ENCODE measurements at places on chromosomes 12 and 14.

DNA sequence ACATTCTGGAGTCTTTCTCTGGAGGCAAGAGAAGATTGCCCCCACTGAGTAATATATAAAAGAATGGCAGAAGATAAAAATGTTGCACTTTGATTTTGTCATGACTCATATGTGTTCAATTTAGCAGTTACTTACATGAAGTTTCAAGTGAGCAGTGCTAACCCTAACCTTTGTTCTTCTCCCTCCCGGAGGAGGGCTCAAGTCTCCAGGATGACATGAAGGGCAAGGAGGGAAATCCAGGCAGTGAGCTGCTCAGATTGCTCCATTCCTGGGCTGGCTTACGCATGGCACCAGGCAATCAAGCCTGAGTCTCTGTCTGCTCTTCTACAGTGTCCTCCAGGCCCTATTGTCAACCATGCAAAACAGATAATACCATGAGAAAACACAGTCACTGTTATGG lies 322.3 kb downstream of the DUSP6 start:
- DNase-seq, result no peak

- DNase-seq, result no peak
Measured at GRCh38 chr14:33103966-33104365, 165.3 kb downstream of the NPAS3 start.

DNA sequence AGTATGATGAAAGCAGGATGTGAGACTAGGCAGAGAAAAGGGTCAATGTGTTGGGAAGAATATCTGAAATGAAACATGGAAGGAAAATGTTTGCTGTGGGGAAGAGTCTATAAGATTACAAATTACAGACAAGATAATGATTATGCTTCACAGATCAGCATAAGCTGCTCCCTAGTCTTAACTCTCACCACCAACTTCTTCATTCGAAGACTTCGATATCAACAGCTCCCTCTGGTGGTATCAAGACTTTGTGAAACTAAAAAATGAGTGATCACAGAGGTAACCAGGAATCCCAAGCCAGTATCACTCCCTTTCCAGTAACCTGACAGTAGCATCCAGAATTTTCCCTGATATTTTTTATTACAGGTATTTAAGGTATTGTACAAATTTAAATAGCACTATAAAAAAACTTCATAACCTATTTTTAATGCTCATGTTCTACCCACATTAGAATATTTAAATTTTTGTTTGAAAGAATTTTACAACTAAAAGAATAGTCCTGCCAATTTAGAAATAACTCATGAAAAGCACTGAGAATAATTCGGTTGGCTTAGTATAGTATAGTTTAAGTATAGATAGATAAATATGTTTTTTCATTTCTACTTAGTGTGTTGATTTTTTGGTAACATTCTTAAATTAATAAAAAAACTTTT lies 84.4 kb downstream of the C2CD5 start:
- DNase-seq, result peak; percentile 70

- DNase-seq, result no peak
Measured at GRCh38 chr14:63764620-63765139, 36.8 kb upstream of the SGPP1 start.

GRCh38 chr12:51217133-51217967 lies 512 bp downstream of the POU6F1 start:
- DNase-seq, result no peak

DNA sequence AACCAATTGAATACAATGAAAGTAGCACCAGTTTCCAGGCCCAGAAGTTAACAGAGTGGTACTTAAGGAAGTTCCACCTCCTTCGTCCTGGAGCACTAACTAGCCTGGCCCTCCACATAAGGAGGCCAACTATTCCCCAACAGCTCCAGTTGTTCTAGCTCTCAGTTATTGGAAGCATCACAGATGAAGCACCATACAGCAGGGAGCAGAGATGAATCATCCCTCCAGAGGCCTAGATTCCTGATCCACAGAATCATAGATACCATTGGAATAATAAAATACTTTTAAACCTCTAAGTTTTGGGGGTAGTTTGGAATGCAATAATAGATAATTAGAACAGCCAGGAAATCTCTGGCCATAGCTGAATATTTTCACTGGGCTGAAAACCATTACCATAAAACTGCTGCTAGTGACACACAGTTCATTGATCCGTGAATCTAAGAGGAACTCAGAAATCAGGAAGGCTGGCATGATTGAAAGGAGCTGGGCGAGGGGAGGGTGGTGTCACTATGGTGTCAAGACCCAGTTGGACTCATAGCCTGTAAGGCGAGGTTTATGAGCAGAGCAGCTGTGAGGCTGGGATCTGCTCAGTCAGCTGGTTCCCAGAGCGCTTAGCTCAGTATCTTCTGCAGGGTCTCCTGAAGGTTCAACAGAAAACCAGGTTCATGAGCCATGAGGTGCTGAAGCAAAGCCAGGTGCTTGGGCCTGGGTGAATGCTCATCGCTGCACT lies 371.4 kb upstream of the TMTC1 start:
- DNase-seq, result no peak

- DNase-seq, result no peak
Measured at GRCh38 chr12:26555139-26555538, 277.9 kb downstream of the ITPR2 start.

GRCh38 chr14:105386581-105387529 lies 11.5 kb upstream of the TEX22 start:
- DNase-seq, result no peak

- no peak for DNase-seq
Measured at GRCh38 chr12:104121001-104121400, 17.0 kb downstream of the NFYB start.

DNA sequence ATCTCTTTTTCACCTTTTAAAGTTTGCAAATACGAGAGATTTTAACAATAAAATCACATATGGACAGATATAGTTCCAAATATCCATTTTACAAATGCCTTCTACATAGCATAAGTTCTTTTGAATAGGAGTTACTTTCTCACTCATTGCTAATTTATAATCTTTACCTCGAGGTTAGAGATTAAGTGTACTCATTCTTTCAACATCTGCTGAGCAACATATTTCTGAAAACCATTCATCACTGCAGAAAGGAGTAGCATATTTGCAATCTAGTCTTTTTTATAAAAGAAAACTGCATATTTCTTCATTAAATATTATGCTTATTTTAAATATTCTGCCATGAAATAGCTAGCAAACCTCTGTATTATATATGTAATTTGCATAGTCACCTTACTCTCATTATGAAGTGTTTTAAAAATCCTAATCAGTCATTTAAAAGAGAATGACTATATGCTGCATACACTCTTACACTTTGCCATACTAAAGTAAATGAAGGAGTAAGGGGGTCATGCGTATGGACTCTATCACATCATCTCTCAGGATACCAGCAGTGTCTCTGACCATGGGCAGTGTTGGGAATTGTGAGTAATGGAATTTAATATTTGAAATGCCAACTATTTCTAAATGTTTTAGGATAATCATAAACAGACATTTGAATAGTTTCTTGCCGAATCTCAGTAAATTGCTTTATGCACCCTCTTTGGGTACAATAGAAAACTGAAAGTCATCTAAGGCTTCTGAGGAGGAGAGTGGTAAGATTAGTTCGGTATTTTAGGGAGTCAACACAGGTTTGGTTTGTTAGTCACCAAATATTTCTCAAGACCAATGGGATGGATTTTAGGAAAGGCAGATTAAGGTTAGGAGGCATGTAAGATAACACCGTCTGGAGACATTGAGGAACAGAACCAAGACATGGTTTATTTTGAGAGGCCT lies 524.8 kb upstream of the ATP2B1 start:
- DNase-seq, result no peak

- DNase-seq, result no peak
Measured at GRCh38 chr12:45665941-45666340, 63.6 kb upstream of the ARID2 start.

DNA sequence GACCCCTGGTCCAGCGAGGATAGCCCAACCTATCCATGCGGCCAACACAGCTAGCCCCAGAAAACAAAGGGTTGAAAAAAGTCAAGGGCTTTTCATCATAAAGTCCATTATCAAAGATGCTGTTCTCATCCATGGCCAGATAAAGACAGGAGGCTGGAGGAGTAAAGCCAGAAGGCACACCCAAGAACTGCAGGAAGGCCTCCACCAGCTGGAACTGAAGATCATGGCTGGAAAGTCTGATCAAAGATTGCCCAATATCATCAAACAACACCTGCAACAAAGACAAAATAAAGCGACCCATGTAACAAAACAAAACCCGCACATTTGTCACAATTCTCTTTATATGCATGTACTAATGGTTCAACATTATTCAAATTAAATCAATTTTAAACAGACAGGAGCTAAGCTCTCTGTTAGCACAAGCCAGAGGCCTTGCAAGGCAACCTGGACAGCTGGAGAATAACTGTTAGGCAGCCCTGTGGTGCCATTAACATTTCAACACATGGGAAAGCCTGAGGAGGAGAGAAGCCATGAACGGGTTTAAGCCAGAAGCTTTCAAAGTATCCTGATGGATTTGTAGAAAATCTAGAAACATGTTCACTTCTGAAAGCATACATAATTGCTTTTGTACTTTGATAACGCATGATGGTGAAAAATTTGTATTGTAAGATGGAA lies 34.1 kb downstream of the PSMC1 start:
- no peak for DNase-seq

DNA sequence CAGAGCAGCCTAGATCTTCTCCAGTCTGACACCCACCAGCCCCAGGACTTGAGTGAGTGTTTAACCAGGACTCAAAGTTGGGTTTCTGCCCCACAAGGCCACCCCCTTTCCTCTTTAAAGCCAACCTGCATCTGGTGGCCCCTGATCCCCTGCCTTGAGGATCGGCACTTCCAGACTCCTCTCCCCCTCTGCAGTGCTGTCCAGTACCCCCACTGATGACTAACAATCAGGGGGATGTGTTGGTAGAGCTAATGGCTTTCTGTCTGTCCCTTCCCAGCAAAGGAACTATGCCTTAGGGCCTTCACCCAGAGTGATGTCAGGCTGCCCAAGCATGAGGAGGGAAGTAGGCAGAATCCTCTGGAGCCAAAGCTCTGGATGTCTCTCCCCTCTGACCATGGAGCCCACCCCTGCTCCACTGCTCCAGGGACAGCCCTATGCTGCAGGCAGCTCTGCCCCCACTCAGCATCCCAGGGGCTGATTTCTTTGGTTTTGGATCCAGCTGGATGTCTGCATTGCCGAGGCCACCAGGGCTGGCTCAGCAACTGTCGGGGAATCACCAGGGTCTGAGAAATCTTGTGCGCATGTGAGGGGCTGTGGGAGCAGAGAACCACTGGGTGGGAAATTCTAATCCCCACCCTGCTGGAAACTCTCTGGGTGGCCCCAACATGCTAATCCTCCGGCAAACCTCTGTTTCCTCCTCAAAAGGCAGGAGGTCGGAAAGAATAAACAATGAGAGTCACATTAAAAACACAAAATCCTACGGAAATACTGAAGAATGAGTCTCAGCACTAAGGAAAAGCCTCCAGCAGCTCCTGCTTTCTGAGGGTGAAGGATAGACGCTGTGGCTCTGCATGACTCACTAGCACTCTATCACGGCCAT lies 42.9 kb downstream of the DAD1 start:
- DNase-seq, result no peak

DNA sequence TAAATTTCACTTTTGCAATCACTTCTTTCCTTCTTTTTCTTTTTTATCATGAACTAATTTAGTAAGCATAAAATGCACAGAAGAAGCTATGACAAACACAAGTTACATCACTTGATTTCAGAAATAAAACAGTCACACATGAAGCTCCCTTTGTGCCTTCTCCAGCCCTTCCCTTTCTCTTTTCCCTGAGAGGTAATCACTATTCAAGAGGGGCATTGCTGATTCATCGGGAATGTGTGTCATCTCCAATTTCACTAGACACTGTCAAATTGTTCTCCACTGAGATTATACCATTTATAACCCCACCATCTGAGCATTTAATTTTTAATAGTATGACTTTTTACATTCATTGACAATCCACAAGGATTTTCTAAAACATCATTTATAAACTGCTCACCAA lies 91.6 kb upstream of the PTPRQ start:
- DNase-seq, result no peak

DNA sequence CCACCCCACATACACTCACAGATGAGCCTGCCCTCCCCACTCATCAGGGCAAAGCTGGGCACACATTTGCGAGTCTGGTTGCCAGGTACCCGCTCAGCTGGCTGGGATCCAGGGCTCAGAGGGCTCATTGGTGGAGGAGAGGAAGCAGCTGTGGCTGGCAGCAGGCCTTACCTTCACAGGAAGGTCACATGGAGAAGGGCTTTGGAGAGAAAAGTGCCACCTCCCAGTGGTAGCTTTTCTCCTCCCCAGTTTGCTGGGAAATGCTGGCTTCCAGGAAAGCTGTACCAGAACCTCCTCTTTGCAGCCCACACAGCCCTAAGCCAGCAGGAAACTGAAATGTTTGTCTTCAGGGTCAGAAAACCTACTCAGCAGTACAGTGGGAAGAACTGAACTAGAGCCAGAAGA lies 55.6 kb downstream of the LGMN start:
- DNase-seq, result peak; percentile 21

GRCh38 chr12:112936927-112937326 lies 1.3 kb upstream of the OAS3 start:
- peak; percentile 17 for DNase-seq

GRCh38 chr12:105030820-105031807 lies 45.0 kb downstream of the NOPCHAP1 start:
- DNase-seq, result peak; percentile 44

DNA sequence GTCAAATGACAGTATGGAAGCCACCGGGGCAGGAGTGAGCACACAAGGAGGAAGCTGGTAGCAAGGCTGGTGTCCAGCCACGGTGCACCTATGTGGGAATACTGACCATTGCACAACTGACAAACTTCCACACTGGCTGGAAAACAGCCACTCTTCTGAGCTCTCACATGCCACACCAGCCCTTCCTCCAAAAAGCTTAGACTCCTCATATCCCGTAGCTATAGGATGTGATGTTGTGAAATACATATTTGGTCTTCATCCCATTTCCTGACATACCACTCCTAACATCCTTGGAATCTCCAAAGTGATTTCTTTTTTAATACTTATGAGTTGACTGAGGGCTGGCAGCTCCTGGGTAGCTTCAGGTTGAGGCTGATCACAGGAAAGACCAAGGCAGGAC lies 103.6 kb downstream of the NTF3 start:
- no peak for DNase-seq

GRCh38 chr12:49091056-49091835 lies 3.4 kb downstream of the DHH start:
- DNase-seq, result no peak
